ENCODE measurements at places on chromosomes 16 and 17. TPM values are rescaled to one million over a fixed set of nuclear protein-coding genes. Genes with fewer than 3 reads are reported as not detected.

The UNC13D gene
- 2.5 TPM for total RNA-seq

- no peaks in the 10 kb centered on the region for H3K4me1 ChIP-seq
- H3K36me3 ChIP-seq, result no peaks in the 10 kb centered on the region
Measured at GRCh38 chr16:88972349-88972748, 4.7 kb downstream of the CBFA2T3 start.

GRCh38 chr17:4130715-4131114, 12.1 kb downstream of the ZZEF1 start:
- no peak for DNase-seq
- no peak overlapping the region for H3K27ac ChIP-seq
- no peak overlapping the region for H3K4me3 ChIP-seq
- H3K4me1 ChIP-seq, result no peaks in the 10 kb centered on the region
- no peaks in the 10 kb centered on the region for H3K27me3 ChIP-seq

GRCh38 chr17:42521036-42521435, 15.0 kb upstream of the NAGLU start:
- no peaks in the 10 kb centered on the region for H3K27me3 ChIP-seq
- peaks cover 74% of the 10 kb centered on the region for H3K4me1 ChIP-seq
- no peaks in the 10 kb centered on the region for H3K36me3 ChIP-seq
- DNase-seq, result no peak

DNA sequence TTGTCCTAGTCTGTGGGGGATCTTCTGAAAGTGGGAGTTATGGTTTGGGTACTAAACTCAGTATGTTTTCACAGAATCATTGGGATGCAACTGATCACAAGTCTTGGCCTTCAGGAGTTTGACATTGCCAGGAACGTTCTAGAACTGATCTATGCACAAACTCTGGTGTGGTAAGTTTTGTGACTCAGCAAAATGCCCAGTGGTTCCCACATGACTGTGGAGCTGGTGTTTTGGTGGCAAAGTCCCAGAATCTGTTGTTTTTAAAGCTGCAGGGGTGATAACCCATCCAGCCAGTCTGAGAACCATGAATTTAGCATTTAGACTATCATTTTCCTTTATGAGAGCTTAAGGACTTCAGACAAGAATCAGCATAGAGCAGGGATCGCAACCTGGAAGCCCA, 40.6 kb downstream of the GDE1 start:
- H3K4me1 ChIP-seq, result no peaks in the 10 kb centered on the region
- H3K36me3 ChIP-seq, result no peaks in the 10 kb centered on the region
- H3K27ac ChIP-seq, result no peak overlapping the region
- no peaks in the 10 kb centered on the region for H3K27me3 ChIP-seq

- H3K36me3 ChIP-seq, result no peaks in the 10 kb centered on the region
- DNase-seq, result no peak
- no peak overlapping the region for H3K27ac ChIP-seq
- no peak overlapping the region for H3K4me3 ChIP-seq
- H3K27me3 ChIP-seq, result no peaks in the 10 kb centered on the region
- H3K4me1 ChIP-seq, result no peaks in the 10 kb centered on the region
Measured at GRCh38 chr16:56953006-56953405, 8.7 kb upstream of the CETP start.

GRCh38 chr16:1154887-1155331, 2.0 kb downstream of the CACNA1H start:
- H3K4me3 ChIP-seq, result peak overlapping the region; percentile 42
- H3K36me3 ChIP-seq, result no peaks in the 10 kb centered on the region
- peak overlapping the region; percentile 26 for H3K27ac ChIP-seq
- no peaks in the 10 kb centered on the region for H3K27me3 ChIP-seq
- DNase-seq, result no peak

The TMEM235 gene
- total RNA-seq, result not detected

GRCh38 chr17:59464246-59464645, 101.2 kb upstream of the DHX40 start:
- H3K4me3 ChIP-seq, result no peak overlapping the region
- DNase-seq, result no peak
- no peak overlapping the region for H3K27ac ChIP-seq
- H3K4me1 ChIP-seq, result no peaks in the 10 kb centered on the region
- H3K27me3 ChIP-seq, result peaks cover 2% of the 10 kb centered on the region
- H3K36me3 ChIP-seq, result no peaks in the 10 kb centered on the region

The SEPTIN12 gene
- total RNA-seq, result 4.4 TPM

GRCh38 chr17:16915752-16916556, 56.0 kb downstream of the TNFRSF13B start:
- no peaks in the 10 kb centered on the region for H3K4me1 ChIP-seq
- H3K27me3 ChIP-seq, result peaks cover 2% of the 10 kb centered on the region
- H3K4me3 ChIP-seq, result no peak overlapping the region
- no peak for DNase-seq
- H3K27ac ChIP-seq, result no peak overlapping the region
- H3K36me3 ChIP-seq, result no peaks in the 10 kb centered on the region

DNA sequence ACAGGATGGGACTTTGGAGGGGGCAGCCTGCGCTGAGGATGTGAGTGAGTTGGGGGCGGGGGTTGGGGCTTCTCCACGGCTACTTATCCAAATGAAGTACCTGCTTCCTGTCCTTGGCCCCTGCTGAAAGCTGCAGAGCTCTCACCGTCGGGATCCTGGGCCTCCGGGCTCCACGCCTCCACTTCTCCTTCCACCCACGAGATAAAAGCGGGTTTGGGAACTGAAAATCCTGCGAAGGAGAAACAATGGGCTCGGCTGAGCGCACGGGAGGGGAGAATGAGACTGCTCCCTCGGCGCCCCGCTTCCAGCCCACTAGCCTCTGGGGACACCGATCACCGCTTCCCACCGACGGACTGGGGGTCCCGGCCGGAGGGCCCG, 486 bp downstream of the ZNF785 start:
- DNase-seq, result no peak
- peak overlapping the region; percentile 67 for H3K27ac ChIP-seq
- peaks cover 2% of the 10 kb centered on the region for H3K36me3 ChIP-seq
- H3K27me3 ChIP-seq, result no peaks in the 10 kb centered on the region
- H3K4me3 ChIP-seq, result peak overlapping the region; percentile 65

DNA sequence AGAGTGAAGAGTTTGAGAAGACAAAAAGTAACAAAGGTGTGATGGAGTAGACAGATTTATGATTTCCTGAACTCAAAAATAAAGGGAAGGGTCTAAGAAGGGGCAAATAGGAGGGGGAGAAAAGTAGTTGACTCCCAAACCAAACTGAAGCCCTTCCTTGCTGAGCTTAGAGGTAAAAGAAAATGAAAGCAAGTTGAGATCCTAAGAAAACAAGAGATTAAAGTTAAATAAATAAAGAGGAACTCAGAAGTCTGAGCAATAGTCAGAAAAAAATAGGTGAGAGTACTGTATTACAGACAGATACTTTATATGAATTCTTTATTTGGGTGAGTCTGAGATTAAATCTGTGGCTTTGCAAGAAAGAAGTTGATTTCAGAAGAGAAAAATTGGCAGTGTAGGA, 3.3 kb upstream of the PSMD12 start:
- H3K27me3 ChIP-seq, result no peaks in the 10 kb centered on the region
- H3K4me3 ChIP-seq, result no peak overlapping the region
- H3K36me3 ChIP-seq, result no peaks in the 10 kb centered on the region
- no peak overlapping the region for H3K27ac ChIP-seq
- peaks cover 11% of the 10 kb centered on the region for H3K4me1 ChIP-seq

DNA sequence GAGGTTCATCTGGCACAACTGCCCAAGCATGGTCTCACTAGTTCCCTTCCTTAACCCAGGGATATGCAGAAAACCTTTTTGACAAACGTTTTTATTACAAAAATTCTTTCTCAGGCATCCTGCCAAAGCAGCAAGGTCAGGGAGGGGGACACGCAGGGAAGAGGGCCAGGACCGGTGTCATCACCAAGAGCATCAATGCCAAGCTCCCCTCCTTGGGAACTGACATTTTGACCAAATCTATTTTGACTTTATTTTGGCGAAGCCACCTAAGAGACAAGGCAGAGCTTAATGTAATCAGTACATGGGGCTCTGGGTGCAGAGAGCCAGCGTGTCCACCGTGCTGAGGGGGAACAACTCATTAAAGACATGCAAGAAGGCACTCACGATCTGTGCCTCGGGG, 265.2 kb downstream of the CBLN1 start:
- no peak overlapping the region for H3K4me3 ChIP-seq
- no peak for DNase-seq
- H3K4me1 ChIP-seq, result peaks cover 8% of the 10 kb centered on the region

DNA sequence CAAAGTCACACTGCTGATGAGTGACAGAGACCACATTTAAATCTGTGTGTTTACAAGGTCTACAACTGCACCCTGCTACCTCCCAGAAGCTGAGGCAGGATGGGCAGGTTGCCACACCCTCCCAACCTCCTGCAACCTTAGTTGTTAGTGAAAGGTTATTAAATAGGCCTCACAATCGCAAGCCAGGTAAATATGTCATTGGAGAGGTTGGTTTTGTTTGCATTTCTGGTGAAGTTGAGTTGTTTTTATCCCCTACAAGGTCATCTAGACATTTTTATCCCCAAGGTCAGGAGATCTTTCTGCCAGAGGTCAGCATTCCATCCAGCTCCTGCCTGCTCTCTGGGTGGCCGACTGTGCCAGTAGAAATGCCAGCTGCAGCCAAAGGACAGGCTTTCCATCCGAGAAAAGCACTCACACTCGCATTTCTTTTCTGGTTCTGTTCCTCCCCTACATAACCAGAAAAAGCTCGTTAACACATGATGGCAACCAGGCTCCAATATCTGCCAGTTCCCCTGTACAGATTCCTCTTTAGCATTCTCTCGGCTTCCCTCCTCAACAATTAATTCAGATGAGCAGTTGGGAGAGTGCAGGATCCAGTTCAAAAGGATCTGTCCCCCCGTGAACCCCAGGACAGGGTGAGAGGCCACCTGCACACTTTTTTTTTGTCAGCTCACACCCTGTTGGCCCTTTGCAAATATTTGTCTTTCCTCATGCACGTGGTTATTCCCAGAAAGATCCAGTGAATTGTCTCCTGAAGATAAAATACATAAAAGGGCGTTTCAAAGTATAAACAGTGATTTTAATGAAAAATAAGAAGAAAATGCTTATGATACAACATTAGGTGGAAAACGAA, 562.8 kb downstream of the MAF start:
- no peak overlapping the region for H3K27ac ChIP-seq
- H3K4me3 ChIP-seq, result no peak overlapping the region
- DNase-seq, result no peak
- H3K4me1 ChIP-seq, result no peaks in the 10 kb centered on the region

DNA sequence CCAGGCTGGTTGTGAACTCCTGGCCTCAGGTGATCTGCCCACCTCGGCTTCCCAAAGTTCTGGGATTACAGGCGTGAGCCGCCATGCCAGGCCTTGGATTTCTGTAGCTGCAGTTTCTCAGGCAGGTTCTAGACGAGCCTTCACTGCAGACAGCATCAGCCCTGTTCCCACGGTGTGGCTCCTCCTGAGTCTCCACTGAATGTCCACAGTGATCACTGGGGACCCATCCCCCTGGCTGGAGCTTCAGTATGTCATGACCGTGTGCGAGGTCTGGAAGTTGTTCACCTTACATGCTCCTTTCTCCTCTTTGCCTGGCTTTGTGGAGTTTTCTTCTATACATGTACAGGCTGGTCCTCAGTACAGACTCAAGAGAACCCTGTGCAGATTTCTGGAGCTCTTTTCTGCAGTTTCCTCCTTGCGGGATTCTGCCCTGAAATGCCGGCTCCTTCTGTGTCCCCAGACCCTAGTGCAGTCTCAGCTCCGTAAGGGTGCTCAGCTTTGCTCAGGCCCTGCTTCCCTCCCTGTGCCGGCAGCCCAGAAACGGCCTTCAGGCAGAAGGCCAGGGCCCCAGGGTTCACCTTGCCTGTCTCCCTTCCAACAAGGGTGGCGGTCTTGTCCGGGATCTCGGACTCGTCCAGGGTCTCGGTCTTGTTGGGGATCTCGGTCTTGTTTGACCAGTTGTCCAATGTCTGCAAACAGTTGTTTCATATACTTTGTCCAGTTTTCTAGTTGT, 14.3 kb upstream of the FASN start:
- DNase-seq, result no peak
- no peaks in the 10 kb centered on the region for H3K36me3 ChIP-seq
- H3K4me3 ChIP-seq, result no peak overlapping the region
- no peaks in the 10 kb centered on the region for H3K27me3 ChIP-seq
- no peak overlapping the region for H3K27ac ChIP-seq

The GLIS2 gene
- 18.9 TPM for total RNA-seq

GRCh38 chr17:68572138-68572842, 28.9 kb downstream of the FAM20A start:
- H3K27ac ChIP-seq, result no peak overlapping the region
- H3K4me1 ChIP-seq, result no peaks in the 10 kb centered on the region
- H3K36me3 ChIP-seq, result no peaks in the 10 kb centered on the region
- no peak overlapping the region for H3K4me3 ChIP-seq
- DNase-seq, result no peak

- DNase-seq, result no peak
- H3K27me3 ChIP-seq, result no peaks in the 10 kb centered on the region
- no peaks in the 10 kb centered on the region for H3K36me3 ChIP-seq
- no peak overlapping the region for H3K27ac ChIP-seq
Measured at GRCh38 chr17:55742272-55743102, 8.4 kb upstream of the PCTP start.

DNA sequence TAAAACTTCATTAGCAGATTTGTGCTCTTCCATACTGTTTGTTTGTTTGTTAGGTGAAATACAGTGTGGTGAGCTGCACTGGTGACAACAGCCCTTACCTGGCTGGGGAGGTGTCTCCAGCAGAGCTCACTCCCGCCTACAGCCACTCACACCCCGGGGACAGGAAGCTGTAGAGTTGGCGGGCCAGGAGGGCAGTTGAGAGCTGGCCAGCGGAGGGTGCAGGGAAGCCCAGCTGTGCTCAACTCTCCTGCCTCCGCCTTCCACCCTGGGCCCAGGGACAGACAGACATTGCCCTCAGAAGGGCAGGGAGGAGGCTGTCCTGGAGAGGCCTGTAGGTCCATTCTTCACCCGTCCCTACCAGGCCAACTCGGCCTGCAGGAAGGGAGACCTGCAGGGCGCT, 48.6 kb upstream of the PVALEF start:
- H3K4me3 ChIP-seq, result no peak overlapping the region
- H3K4me1 ChIP-seq, result peaks cover 8% of the 10 kb centered on the region
- no peak overlapping the region for H3K27ac ChIP-seq
- no peaks in the 10 kb centered on the region for H3K27me3 ChIP-seq
- no peak for DNase-seq

GRCh38 chr16:53664724-53665345, 38.8 kb downstream of the RPGRIP1L start:
- no peaks in the 10 kb centered on the region for H3K36me3 ChIP-seq
- no peaks in the 10 kb centered on the region for H3K27me3 ChIP-seq
- no peaks in the 10 kb centered on the region for H3K4me1 ChIP-seq
- DNase-seq, result peak; percentile 97

The TMEM106A gene
- 11.4 TPM for total RNA-seq

GRCh38 chr17:57892820-57893595, 43.2 kb upstream of the MRPS23 start:
- peak overlapping the region; percentile 14 for H3K4me3 ChIP-seq
- peaks cover 47% of the 10 kb centered on the region for H3K4me1 ChIP-seq
- H3K27me3 ChIP-seq, result no peaks in the 10 kb centered on the region
- peak overlapping the region; percentile 92 for H3K27ac ChIP-seq
- H3K36me3 ChIP-seq, result no peaks in the 10 kb centered on the region

DNA sequence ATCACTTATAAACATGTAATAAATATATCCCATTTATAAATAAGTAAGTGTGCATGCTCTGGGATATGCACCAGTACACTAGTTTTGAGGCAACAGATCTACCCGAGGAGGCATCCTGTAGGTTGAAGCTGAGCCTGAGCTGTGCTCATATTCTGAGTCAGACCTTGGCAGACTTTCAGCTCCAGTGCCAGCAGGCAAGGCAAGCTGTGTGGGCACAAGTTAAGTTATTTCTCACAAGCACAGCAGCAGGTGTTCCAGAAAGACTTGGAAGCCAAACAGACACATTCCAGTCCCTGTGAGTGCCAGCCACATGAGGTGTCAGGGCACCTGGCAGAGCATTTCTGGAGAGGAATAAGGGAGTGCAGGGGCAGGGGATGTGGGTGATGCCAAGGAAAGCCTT, 1.3 kb upstream of the CLEC19A start:
- peaks cover 2% of the 10 kb centered on the region for H3K4me1 ChIP-seq
- DNase-seq, result no peak
- H3K27ac ChIP-seq, result no peak overlapping the region
- no peaks in the 10 kb centered on the region for H3K27me3 ChIP-seq
- H3K36me3 ChIP-seq, result no peaks in the 10 kb centered on the region

The BRIP1 gene
- total RNA-seq, result 3.2 TPM

The RNF40 gene
- 85.4 TPM for total RNA-seq
